ENCODE measurements at places on chromosomes 4 and X. TPM values are rescaled to one million over a fixed set of nuclear protein-coding genes. Genes with fewer than 3 reads are reported as not detected.

Gene PASD1
- total RNA-seq: not detected

Gene RBM46
- not detected for total RNA-seq

GRCh38 chr4:183398298-183399125 lies 45.9 kb upstream of the CDKN2AIP start:
- H3K27ac ChIP-seq: peak overlapping the region; percentile 81
- peak; percentile 59 for DNase-seq
- no peaks in the 10 kb centered on the region for H3K36me3 ChIP-seq
- H3K27me3 ChIP-seq: peaks cover 2% of the 10 kb centered on the region
- H3K4me1 ChIP-seq: peaks cover 36% of the 10 kb centered on the region

DNA sequence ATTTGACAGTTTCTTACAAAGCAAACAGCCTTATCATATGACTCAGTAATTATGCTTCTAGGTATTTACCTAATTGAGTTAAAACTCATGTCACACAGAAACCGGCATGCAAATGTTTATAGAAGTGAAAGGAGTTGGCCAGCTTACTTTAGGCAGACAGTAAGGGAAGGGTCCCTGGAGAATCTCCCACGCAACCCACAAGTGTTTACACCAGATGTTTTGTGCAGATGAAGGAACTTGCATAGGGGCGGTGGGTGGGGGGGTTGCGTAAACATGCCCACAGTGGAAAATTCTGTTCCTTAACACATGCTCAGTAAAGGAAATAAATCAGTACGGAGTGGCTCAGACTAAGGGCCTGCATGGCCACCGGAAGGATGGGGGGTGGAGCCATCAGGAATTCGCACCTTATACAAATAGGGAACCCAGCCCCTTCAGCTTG lies 330.5 kb upstream of the AADAT start:
- H3K27ac ChIP-seq: no peak overlapping the region
- DNase-seq: no peak
- H3K4me1 ChIP-seq: no peaks in the 10 kb centered on the region
- no peaks in the 10 kb centered on the region for H3K27me3 ChIP-seq
- no peaks in the 10 kb centered on the region for H3K36me3 ChIP-seq

- no peaks in the 10 kb centered on the region for H3K27me3 ChIP-seq
- H3K4me1 ChIP-seq: peaks cover 8% of the 10 kb centered on the region
- no peak overlapping the region for H3K27ac ChIP-seq
- H3K36me3 ChIP-seq: peaks cover 7% of the 10 kb centered on the region
- no peak overlapping the region for H3K4me3 ChIP-seq
- no peak for DNase-seq
Observed at GRCh38 chrX:15814771-15815365, 24.6 kb downstream of the ZRSR2 start.

DNA sequence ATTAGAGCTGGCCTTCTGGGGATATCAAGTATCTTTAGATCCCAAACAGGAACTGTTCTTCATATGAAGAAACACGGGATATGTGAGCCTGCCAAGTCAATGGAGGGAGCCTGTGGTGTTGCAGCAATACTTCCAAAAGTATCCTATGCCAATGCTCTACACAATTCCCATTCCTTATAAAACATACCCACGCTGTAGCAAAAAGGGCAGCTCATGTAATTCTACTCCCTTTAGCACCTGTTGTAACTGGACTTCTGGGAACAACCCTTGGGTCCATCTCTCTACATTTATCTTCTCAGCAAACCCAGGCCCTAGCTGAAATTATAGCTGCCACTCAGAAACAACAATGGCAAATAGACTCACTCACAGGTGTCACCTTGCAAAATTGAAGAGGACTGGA lies 12.5 kb upstream of the NAF1 start:
- no peak for DNase-seq
- H3K36me3 ChIP-seq: no peaks in the 10 kb centered on the region

- peaks cover 28% of the 10 kb centered on the region for H3K36me3 ChIP-seq
- H3K27ac ChIP-seq: peak overlapping the region; percentile 85
- peak overlapping the region; percentile 88 for H3K4me3 ChIP-seq
- peaks cover 44% of the 10 kb centered on the region for H3K4me1 ChIP-seq
- H3K27me3 ChIP-seq: peaks cover 2% of the 10 kb centered on the region
- no peak for DNase-seq
Observed at GRCh38 chr4:2842687-2843262, 869 bp upstream of the ADD1 start.

DNA sequence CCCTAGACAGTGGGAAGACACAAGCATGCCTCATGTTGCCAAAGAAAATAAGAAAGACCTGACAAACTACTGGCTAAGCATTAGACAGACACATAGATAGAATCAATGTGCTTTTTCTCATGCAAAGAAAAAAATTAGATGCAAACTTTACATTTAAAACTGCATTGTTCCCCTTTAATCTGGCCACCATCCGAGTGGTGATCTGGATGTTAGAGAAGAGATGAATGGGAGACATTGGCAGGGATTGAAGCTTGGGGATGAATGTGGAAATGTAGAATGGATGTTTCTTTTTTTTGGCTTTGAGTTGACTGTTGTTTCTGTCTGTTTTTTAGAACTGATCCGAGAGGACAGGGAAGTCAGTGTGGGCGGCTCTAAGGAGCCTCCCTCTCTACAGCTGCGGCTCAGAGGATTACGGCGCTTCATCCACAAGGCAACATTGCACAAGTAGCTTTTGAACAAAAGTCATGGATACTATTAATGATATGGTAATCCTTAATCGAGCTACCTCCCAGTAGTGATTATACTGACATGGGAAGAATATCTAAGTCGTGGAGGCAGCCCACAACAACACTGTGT lies 53.0 kb downstream of the HELT start:
- H3K27me3 ChIP-seq: peaks cover 10% of the 10 kb centered on the region
- DNase-seq: no peak
- H3K36me3 ChIP-seq: no peaks in the 10 kb centered on the region
- no peak overlapping the region for H3K27ac ChIP-seq
- H3K4me1 ChIP-seq: no peaks in the 10 kb centered on the region

DNA sequence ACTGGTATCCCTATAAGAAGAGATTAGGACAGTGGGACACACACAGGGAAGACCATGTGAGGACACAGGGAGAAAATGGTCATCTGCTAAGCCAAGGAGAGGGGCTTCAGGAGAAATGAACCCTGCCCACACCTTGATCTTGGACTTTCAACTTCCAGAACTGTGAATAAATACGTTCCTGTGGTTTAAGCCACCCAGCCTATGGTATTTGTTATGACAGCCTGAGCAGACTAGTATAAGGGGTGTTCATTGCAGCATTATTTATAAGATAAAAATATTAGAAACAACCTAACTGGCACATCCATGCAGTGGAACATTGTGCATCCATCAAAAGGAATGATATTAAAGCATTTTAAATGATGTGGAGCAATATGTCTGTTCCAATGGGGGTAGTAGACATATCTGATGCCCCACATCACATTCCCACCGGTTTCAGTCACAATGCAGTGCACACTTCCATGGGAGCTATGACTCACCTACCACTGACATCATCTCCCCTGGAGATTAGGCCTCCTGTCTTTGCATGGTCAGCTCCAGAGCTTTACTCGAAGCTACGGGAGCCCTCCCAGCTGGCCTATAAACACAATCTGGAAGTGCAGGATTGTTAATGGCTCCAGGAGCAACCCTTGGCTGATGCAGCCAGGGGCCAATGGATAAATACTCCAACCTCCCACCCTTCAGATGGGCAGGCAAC lies 38.9 kb upstream of the MAMLD1 start:
- no peaks in the 10 kb centered on the region for H3K27me3 ChIP-seq
- peak; percentile 76 for DNase-seq
- peaks cover 14% of the 10 kb centered on the region for H3K36me3 ChIP-seq
- H3K4me3 ChIP-seq: peak overlapping the region; percentile 33
- peak overlapping the region; percentile 76 for H3K27ac ChIP-seq
- H3K4me1 ChIP-seq: peaks cover 29% of the 10 kb centered on the region

All from HFFc6 (cell line).